D341Med (cell line): ENCODE measurements at places on chromosomes 3 and 15.

DNA sequence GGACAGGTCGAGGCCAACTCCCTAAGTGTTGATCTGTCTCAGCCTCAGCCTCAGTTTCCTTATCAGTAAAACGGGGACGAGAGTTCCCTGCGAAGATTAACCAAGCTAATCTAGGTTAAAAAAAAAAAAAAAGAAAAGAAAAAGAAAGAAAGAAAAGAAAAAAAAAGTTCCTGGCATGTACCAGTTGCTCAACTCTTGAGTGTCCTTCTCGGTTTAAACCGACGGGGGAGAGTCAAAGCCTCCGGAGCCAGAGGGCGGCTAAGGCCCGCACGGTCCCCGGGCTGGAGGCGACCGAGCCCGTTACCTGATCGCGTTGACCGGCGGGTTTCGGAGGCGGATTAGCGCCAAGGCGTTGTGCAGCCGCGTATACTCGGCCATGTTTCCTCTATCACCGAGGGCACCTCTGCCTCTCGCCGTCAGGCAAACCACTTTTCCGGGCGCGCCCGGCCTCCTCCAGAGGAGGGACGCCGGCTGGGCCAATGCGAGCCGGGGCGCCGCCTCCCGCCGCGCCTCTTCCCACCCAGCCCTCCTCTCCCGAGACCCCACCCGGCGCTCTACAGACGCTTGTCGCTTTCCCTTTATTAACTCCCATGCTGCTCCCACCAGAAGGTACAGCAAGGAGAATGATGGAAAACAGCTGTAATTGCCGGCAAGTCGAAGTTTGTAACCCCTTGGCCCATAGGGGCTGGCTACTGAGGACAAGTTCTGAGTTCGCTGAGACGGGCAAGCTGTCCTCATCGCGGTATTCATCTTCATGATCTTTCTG is at the start of gene EHHADH:
Gene EHHADH, minus strand, starts transcription at position 405 of the 766 bp plus-strand sequence. Its CDS starts 27 bp downstream, at position 378.
- DNase-seq = peak; percentile 70

- DNase-seq = no peak
Measured at GRCh38 chr15:51837792-51838251, 8.4 kb downstream of the TMOD3 start.

- no peak for DNase-seq
Measured at GRCh38 chr3:155766206-155766605, 21.3 kb upstream of the PLCH1 start.

DNA sequence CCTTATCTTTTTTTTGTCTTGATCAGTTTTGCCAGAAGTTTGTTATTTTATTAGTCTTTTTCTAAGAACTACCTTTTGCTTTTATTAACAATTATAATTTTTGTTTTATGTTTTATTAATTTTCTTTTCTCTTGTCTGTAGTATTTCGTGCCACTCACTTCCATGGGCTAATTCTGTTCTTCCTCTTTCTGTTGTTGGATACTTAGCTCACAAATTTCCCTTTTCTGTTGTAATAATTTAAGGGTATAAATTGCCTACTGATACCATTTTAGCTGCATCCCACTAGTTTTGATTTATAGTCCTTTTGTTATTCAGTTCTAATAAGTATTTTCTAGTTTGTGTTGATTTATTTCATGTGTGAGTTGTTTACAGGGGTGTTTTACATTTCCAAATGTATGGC is 48.6 kb downstream of the SNRK start:
- DNase-seq = no peak

- DNase-seq = no peak
Measured at GRCh38 chr3:45178183-45179023, 32.2 kb upstream of the CDCP1 start.

- DNase-seq = no peak
Measured at GRCh38 chr15:72237029-72237852, 6.3 kb upstream of the PKM start.

DNA sequence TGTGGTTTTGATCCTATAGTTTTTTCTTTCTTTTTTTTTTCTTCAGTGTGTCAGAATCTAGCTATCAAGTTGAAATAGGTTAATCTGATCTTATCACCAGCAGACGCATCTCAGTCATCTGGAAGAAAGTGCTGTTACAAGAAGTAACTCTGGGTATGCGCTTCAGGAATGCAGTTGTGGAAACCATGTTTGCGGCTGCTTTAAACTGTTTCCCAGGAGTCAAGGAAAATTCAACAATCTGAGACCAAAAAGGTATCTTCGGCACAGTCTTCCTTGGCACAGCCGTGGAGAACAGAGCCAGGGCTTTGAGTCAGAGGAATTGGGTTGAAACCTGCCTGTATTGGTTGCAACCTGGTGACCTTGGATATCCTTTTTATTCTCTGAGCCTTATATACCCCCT is 59.9 kb downstream of the CD47 start:
- DNase-seq = no peak

- no peak for DNase-seq
Measured at GRCh38 chr15:60760646-60761504, 281.9 kb upstream of the ICE2 start.

- peak; percentile 22 for DNase-seq
Measured at GRCh38 chr3:14773691-14774128, 45.1 kb upstream of the FGD5 start.

DNA sequence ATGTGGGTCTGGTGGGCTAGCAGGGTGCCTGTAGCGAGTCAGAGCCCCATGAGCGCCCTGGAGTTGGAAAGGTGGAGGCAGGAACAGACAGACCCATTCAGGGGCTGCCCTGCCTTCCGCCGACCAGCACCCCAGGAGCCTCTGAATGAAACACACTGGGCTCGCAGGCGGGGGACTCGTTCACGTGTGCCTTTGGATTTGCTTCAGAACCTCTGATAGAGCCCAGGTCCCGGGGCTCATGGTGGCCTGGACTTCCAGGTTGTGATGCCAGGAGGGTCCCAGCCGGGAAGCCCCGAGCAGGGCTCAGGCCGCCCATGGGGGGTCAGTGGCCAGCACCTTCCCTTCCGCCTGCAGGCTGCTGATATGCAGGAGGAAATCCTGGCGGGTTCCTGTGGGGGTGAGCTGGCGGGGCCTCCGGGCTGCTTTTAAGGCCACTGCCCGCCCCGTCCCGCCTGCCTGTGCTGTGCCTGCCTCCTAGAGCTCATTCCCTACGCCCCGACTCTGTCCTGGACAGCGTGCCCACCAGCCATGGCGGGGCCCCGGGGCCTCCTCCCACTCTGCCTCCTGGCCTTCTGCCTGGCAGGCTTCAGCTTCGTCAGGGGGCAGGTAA is at the start of gene STAB1:
Gene STAB1, plus strand, starts transcription at position 453 of the 610 bp plus-strand sequence. Its CDS starts 76 bp downstream, at position 529.
- DNase-seq = no peak

DNA sequence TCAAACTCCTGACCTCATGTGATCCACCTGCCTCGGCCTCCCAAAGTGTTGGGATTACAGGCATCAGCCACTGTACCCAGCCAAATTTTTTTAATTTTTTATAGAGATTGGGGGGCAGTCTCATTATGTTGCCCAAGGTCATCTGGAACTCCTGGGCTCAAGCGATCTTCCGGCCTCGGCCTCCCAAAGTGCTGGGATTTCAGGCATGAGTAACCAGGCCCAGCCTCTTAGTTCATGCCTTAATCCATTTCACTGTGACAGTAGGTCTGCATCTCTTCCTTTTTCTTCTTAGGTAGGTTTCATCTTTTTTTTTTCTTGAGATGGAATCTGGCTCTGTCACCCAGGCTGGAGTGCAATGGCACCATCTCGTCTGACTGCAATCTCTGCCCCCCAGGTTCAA is 37.3 kb upstream of the PPP4R2 start:
- DNase-seq = no peak

- DNase-seq = no peak
Measured at GRCh38 chr15:31347067-31347975, 20.7 kb downstream of the KLF13 start.

GRCh38 chr15:77504306-77504705 is 83.6 kb downstream of the HMG20A start:
- no peak for DNase-seq
